Eye (tissue), 1 donor: ENCODE measurements at places on chromosomes 6 and 20.

- DNase-seq, result peak; percentile 86
Measured at GRCh38 chr6:7615611-7616383, 25.8 kb downstream of the SNRNP48 start.

DNA sequence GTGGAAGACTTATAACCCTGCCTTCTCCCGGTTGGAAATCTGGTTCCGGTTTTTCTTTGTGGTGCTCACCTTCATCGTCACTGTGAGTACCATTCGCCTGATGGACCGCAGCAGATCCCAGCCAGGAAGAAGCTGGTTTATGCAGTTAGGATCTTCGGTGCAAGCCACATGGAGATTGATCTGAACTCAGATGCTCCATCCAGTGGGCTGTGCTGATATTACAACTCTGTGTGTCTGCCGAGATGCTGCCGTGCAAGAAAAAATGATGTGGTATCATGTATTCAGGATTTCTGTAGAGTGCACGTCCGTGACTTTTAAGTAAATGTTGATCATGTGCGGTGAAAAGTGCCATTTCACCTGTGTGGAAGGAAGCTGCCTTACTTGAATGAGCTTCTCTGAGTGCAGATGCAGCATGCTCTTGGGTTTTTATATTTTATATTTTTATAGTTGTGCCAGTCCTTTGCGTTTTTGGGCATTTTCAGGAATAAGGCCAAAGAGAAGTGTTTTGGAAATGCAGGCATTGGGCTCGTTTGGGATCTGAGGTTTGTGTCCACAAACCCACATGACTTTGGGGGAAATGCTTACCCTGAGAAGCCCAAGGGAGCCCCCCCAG lies 39.2 kb downstream of the DYNLT1 start:
- DNase-seq, result peak; percentile 96

GRCh38 chr6:62089781-62090180 lies 196.2 kb downstream of the KHDRBS2 start:
- DNase-seq, result no peak

- no peak for DNase-seq
Measured at GRCh38 chr20:2104236-2104635, 2.6 kb downstream of the STK35 start.

GRCh38 chr20:49479785-49480184 lies 2.7 kb downstream of the KCNB1 start:
- DNase-seq, result no peak

- DNase-seq, result no peak
Measured at GRCh38 chr20:45860560-45861220, 3.3 kb downstream of the ZSWIM3 start.

- no peak for DNase-seq
Measured at GRCh38 chr6:149064001-149064659, 253.4 kb upstream of the TAB2 start.

GRCh38 chr6:169994739-169995138 lies 243.3 kb downstream of the ERMARD start:
- no peak for DNase-seq

GRCh38 chr6:55734256-55734655 lies 141.1 kb downstream of the BMP5 start:
- DNase-seq, result no peak

- DNase-seq, result no peak
Measured at GRCh38 chr20:3407040-3407770, at the start of gene DNAAF9. Gene DNAAF9, minus strand, starts transcription at chr20:3407669. Its CDS starts 112 bp downstream, at chr20:3407557.

GRCh38 chr20:57800791-57801430 lies 91.1 kb upstream of the PMEPA1 start:
- no peak for DNase-seq

GRCh38 chr6:69827276-69827893 lies 30.6 kb upstream of the LMBRD1 start:
- no peak for DNase-seq

GRCh38 chr20:1338096-1338495 lies 9.2 kb upstream of the SDCBP2 start:
- no peak for DNase-seq

GRCh38 chr6:122647765-122648164 lies 37.6 kb downstream of the PKIB start:
- DNase-seq, result no peak

GRCh38 chr6:109513571-109514071 lies 30.6 kb upstream of the ZBTB24 start:
- DNase-seq, result peak; percentile 10

DNA sequence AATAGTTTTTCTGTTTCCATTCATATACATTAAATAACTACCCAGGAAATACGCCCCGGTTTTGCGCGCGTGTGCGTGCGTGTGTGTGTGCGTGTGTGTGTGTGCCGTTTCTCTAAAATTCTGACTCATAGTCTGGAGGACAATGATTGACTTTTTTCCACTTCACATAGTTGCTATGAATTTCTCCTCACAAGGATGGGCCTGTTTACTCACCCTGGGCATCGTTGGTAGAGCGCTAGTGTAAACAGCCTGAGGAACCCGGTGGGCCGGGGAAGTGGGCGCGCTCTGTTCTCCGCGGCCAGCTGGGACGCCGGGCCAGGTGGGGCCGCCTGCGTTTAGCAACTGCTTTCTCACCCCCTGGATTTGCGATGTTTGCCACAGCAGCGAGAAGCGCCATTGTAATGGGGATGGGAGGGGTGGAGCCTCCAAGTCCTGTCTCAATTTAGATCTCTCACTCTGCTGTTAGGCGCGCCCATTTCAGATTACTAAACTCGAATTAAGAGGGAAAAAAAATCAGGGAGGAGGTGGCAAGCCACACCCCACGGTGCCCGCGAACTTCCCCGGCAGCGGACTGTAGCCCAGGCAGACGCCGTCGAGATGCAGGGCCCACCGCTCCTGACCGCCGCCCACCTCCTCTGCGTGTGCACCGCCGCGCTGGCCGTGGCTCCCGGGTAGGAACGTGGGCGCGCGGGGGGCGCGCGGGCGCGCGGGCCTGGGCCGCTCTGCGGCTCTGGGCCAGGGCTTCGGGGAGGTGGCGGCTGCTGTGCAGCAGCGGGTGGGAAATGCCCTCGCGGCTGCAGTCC lies at the start of gene CD109:
Gene CD109 (plus strand): TSS at position 585 of the 803 bp plus-strand sequence. CDS start 13 bp downstream, at position 598.
- DNase-seq, result peak; percentile 85

GRCh38 chr20:50013976-50014375 lies 31.2 kb downstream of the SNAI1 start:
- no peak for DNase-seq

DNA sequence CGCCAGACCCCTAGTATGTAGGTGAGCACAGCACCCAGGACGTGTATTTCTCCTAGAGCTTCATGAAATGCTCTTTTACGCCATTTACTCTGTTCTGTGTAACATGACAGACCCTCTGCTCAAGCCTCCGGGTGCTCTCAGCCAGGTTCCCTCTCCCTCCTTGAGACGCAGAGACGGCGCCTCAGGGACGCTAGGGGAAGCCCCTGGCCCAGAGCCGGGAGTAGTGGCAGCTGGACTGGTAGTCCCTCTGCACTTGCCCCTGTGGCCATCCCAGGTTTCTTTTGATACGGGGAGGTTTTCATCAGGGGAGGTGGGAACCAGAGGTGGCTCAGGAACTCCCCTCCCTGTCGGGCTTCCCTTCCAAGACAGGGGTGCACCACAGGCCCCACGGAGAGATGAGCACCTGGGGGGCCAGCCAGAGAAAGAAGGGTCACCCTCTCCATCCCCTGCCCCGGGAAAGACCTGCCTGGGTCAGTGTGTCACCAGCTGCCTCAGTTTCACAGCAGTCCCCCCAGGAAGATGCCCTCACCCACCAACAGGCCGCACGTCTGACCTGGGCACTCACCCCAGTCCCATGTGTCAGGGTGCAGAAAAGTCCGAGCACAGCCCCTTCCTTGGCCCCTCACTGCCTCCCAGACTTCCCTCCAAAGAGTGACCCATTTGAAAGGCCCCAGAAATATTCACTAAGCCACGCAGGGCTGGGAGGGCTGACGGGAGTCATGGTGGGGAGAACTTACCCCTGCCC lies 58.1 kb upstream of the AFDN start:
- DNase-seq, result no peak

GRCh38 chr20:63269724-63270123 lies 2.9 kb upstream of the ARFGAP1 start:
- DNase-seq, result no peak

DNA sequence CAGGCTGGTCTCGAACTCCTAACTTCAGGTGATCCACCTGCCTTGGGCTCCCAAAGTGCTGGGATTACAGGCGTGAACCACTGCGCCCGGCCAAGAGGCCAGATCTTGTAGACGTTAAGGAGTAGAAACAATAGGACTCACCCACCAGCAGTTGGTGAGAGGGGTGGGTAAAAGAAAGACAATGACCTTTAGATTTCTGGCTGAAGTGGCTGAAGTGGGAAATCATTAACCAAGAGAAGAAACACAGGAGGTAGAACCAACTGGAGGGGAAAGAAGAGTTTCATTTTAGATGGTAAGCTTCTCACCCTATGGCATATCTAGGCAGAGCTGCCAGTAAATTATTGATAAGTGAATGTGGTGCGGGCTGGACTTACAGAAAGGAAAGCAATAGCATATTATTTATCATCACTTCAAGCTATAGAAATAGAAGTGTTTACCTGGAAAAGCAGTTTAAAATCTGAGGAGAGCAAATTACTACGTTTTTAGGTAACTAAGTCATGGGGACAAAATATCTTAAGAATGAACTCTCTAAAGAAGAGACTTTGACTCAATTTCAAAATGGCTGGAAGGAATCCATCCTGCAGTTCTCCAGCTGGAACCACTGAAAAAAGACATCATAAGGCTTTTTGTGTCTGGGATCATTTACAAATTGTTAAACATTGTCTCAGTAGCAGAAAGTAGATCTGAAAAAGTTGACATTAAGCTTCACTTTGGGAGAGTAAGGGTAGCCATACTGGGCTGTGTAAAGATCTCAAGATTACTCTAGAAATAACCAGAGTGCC lies 109.6 kb downstream of the ALDH8A1 start:
- DNase-seq, result no peak

DNA sequence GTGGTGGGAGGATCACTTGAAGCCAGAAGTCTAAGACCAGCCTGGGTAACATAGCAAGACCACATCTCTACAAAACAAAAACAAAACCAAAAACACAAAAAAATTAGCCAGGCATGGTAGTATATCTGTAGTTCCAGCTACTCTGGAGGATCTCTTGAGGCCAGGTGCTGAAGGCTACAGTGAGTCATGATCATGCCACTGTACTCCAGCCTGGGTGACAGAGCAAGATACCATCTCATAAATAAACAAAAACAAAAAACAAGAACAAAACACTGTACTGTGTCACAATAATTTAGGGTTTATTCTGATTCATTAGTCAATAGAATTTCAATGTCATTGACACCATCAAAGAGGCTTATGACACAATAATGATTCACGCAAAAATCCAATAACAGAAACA lies 1121.7 kb upstream of the MAP3K7 start:
- no peak for DNase-seq

DNA sequence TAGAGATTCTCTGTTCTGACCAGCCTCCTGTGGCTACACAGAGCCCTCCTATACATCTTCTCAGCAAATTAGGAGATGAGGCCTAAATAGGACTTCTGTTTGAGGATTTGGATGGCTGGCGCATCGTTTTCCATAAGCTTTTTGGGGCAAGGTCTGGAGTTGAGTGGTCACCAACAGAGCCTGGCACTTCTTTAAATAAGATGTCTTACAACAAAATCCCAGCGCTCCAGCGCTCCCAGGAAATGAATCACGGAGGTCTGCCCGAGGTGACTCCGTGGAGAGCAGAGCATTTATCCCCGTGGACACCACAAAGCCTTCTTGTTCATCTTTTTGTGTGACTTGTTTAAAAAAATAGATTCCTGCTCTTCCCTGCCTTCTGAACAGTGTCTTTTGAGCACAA lies 75.3 kb downstream of the GNAS-AS1 start:
- no peak for DNase-seq

GRCh38 chr20:43388268-43389002 lies 69.3 kb upstream of the SRSF6 start:
- DNase-seq, result peak; percentile 12

GRCh38 chr6:107767637-107768036 lies 56.5 kb downstream of the SCML4 start:
- no peak for DNase-seq

- DNase-seq, result no peak
Measured at GRCh38 chr6:18362058-18362561, 25.0 kb upstream of the RNF144B start.

- no peak for DNase-seq
Measured at GRCh38 chr20:4545526-4545925, 176.2 kb upstream of the PRND start.

- no peak for DNase-seq
Measured at GRCh38 chr20:57785720-57786119, 75.9 kb upstream of the PMEPA1 start.

DNA sequence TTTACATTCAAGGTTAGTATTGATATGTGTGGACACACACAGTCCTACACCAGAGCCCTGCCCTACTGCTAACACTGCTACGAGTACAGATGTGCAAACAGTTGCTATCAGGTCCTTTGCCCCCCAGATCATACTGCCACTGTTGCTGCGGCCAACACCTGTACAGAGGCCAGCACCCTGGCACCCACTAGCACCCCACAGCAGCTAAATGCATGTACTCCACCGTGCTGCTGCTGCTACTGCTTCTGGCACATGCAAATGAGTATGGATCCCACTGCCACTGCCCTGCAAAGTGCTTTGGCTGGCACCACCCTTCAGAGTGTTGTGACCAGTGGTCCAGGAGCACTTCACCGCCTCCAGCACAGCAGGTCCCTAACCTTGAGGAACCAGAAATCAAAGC lies 621.9 kb downstream of the GRIK2 start:
- DNase-seq, result no peak

GRCh38 chr6:49333345-49334125 lies 129.5 kb downstream of the MMUT start:
- peak; percentile 11 for DNase-seq

DNA sequence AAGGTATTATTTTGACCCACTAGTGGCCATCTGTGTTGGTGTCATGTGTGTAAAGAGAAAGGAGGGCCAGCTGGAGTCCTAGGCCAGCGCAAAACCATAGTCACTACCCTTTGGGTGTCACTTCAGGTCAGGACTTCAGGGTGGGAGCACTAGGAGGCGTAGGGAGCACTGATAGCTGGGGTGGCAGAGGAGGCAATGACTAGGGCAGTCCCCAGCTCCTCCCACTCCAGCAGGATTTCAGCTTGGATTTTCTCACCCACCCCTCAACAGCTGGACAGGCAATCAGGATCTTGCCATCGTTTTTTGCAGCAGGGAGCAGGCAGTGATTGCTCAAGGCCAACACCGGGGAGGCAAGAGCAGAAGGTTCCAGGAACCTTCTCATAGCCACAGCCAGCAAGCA lies 4.2 kb upstream of the HLA-DOA start:
- DNase-seq, result no peak

DNA sequence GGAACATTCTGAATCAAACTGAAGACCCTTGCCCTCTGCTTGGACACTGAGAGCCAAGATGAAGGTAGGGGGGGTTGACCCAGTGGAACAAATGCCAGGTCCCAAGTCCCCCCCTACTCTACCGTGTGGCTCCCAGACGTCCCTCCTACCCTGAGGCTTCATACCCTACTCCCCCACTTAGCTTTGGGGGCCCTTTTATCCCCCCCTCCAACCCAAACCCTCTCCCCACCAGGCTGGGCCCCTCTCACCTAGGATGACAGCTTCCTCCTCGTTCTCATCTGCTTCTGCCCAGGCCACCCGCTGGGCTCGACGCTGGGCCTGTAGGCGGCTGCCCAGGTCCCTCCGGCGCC lies 1.5 kb downstream of the DDRGK1 start:
- no peak for DNase-seq

- peak; percentile 24 for DNase-seq
Measured at GRCh38 chr6:38057994-38058393, 238.5 kb downstream of the ZFAND3 start.
